ENCODE measurements at places on chromosomes 1 and 21. TPM values are rescaled to one million over a fixed set of nuclear protein-coding genes. Genes with fewer than 3 reads are reported as not detected.

Gene WNT3A
- total RNA-seq, result not detected

Gene AQP10
- not detected for total RNA-seq

Gene HAO2
- not detected for total RNA-seq

Gene KRTAP19-5
- not detected for total RNA-seq

Gene HSD3B2
- not detected for total RNA-seq

Gene MYOG
- not detected for total RNA-seq

Gene F3
- 0.30 TPM for total RNA-seq

Gene ATAD3B
- 49.2 TPM for total RNA-seq

Gene NOTCH2
- 107 TPM for total RNA-seq

Gene TMCC2
- 1.0 TPM for total RNA-seq

Gene VWA1
- total RNA-seq, result 0.68 TPM
